Islet precursor cell (in vitro differentiated cells): ENCODE measurements at places on chromosomes 3 and 15.
A peak's percentile ranks its signal among the peaks of the same experiment; 100 is the strongest.

GRCh38 chr3:47571391-47572175, 7.1 kb downstream of the CSPG5 start:
- no peak for DNase-seq

DNA sequence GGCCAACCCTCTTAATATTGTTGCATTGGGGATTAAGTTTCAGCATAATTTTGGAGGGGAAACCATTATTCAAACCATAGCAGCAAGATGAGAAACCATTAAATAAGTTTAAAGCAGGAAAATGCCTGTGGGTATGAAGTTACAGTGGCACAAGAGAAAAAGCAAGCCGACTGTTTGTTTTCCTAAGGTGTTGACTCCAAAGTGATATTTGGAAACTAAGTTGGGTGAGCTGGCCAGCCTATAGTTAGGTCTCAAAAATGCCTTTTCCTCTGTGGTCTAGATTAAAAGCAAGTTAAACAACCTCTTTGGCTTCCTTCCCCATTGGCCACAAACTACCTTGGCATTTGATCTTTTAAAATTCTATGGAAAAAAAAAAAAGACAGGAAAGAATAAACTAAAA, 419.8 kb upstream of the AZI2 start:
- DNase-seq = no peak

DNA sequence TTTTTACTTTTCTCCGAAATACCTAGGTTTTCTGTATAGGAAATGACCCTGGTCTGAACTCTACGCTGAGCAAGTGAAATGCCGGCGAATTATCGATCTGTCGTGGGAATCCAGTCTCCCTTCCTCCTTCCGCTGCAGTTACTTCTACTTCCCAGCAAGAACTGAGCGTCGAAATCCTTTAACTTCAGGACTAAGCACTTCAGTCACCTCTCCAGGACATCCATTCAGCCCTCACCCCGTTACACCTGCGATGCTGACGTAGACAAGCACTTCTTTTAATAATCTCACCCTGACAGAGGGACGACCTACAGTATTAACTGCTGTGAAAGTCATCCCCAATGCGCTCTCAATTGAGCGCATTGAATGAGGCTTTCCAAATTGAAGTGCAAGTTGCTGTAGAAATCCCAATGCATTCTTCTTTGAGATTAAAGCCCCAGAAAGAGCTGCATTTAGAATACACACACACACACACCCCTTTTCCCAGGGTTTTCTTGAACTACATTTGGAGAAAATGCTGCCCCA, 1.3 kb downstream of the TOP2B start:
- peak; percentile 60 for DNase-seq

DNA sequence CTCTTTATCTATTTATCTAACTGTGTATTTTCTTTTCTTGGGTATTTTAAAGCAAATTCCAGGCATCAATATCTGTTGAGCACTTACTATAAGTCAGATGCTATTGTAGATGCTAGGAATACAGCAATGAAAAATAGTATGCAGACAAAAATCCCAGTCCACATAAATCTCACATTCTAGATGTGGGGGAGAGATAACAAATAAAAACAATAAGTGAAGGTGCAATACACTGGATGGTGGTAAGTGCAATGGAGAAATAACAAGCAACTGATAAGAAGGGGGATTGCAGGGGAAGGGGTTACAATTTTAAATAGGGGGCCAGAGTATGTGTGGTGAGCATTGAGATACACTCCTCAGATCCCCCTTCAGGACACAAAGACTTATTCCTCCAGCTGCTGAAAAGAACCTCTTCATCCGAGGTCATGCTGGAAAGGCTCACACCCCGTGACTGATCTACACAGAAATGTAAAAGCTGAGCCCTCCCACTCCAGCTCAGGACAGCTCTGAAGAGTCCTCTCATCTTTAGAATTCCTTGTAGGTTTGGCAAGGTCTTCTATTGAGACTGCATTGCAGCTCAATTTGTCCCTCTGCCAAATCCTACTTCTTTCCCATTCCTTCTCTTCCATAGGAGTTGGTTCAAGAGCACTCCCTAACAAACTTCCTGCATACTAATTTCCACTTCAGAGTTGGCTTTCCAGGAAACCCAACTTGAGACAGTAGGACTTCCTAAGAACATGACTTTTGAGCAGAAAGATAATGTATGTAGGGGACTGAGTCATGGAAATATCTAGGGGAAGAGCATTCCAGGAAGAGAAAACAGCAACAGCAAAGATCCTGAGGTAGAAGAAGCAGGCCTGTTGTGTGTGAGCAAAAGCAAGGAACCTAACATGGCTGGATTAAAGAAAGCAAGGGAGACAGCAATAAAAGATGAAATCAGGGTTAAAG, 8.1 kb upstream of the SCG3 start:
- DNase-seq = no peak

- DNase-seq = no peak
Observed at GRCh38 chr3:43540624-43541023, 81.2 kb downstream of the ANO10 start.

DNA sequence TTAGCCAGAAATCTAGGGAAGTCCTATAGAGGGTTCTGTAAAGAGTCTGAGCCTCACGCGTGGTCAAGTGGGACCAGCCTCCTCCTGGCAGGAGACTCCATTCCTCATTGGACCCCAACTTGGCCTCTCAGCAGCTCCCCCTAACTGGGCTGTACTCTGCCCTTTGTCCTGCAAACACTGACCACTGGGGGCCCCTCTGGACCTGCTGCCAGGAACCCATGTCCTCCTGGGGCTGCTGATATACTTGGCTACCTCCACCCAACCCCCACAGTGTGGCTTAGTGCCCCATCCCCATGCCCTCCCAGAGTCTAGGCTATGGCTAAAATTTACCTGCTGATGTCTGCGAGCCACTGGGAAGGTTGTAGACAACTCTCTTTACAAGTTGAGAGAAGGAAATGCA, 62.7 kb downstream of the UBP1 start:
- DNase-seq = no peak

DNA sequence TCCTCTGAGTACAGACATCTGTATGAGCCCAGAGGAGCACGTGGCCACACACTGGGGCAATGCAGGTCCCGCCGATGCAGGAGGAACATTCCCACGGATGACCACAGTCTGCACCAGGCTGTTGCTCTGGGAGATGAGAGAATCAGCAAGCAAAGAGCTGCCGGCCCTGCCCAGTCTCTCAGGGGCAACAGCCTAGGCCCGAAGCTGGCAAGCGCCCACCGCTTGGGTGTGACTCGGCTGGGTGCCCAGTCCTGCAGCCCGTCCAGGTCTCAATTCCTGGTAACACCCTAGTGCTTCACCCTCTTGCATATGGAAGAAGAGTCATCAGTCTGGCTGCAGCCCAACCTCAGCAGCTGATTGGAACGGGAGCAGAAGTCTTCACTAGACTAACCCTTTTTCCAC, 153.7 kb upstream of the HES1 start:
- DNase-seq = no peak

DNA sequence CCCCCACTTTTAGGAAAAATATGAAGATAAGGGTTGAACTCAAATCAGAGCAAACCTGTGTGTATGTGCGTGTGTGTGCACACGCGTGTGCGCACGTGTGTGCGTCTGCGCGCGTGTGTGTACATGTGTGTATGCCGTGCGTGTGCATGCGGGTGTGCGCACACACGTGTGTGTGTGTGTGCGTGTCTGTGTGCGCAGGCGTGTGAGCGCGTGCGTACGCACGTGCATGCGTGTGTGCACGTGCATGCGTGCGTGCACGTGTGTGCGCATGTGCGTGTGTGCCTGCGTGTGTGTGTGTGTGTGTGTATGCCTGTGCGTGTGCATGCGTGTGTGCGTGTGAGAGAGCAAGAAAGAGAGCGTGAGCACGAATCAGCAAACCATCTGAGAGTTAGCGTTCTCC, 20.7 kb downstream of the TNK2 start:
- no peak for DNase-seq

GRCh38 chr3:56025326-56025725, 442.9 kb downstream of the ERC2 start:
- DNase-seq = no peak

GRCh38 chr3:55285156-55285555, 201.9 kb downstream of the WNT5A start:
- DNase-seq = no peak
